ENCODE measurements at places on chromosomes 12 and 14.

GRCh38 chr12:5088586-5089264, 45.0 kb downstream of the KCNA5 start:
- no peak for DNase-seq

DNA sequence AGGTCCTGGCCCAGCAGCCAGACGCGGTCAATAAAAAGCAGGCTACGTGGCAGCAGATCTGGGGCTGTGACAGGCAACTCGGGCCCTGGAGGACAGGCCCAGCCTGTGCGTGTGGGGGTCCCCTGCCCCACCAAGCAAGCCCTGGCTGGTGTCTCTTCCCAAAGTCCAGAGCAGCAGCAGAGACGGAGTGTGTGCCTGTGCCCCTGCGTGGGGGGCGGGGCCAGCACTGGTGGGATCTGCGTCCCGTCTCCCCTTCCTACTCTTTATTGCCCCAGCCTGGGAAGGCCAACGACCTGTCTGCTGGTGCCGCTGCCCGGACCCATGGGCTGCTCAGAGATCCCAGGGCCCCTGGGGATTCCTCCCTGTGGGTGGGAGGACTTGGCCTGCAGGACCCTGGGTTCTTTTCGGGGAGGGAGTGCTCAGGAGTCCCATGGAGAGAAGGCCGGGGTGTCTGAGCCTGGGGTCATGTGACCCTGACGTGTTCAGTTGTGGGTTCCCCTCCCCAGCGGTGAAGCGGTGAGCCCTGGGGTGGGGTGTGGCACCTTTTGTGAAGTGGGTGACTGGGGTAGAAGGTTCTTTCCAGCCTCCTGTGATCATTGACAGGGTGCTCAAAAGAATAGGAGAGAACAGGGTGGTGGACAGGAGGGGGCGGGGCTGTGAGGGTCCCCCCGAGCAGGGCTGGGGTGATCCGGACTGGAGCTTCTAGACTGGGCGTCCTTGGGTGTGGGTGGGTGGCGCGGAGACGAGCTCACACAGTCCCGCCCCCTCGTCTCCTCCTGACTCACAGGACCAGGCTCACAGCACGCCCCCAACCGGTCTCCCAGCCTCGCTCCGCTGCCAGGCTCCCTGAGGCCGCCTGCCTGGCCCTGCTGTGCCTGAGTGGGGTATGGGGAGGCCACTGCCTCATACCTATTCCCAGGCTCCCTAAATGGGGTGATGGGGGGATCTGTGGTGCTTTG, 22.4 kb downstream of the ASPG start:
- DNase-seq, result no peak

GRCh38 chr12:67648521-67649260, at the start of gene DYRK2:
DYRK2 (plus strand) TSS chr12:67648745; CDS start chr12:67649134, 389 bp downstream.
- DNase-seq, result peak; percentile 55

- no peak for DNase-seq
Observed at GRCh38 chr12:112979041-112979680, 842 bp downstream of the OAS2 start.

DNA sequence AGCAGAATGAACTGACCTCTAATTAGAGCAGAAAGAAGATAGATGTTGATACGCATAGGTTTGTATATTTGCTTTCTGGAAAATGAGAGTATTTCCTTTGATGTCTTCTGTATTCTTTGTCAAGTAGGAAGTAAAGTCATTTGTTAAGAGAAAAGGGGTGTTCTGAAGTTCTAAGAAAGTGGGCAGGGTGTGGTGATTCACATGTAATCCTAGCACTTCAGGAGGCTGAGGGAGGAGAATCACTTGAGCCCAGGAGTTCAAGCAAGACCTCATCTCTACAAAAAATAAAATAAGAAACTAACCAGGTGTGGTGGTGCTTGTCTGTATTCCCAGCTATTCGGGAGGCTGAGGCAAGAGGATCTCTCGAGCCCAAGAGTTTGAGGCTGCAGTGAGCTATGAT, 2.8 kb downstream of the RHNO1 start:
- no peak for DNase-seq

GRCh38 chr14:106790189-106791036, 1264.0 kb downstream of the TMEM121 start:
- DNase-seq, result peak; percentile 95

- no peak for DNase-seq
Observed at GRCh38 chr14:83289896-83290295, 1756.2 kb upstream of the SEL1L start.

DNA sequence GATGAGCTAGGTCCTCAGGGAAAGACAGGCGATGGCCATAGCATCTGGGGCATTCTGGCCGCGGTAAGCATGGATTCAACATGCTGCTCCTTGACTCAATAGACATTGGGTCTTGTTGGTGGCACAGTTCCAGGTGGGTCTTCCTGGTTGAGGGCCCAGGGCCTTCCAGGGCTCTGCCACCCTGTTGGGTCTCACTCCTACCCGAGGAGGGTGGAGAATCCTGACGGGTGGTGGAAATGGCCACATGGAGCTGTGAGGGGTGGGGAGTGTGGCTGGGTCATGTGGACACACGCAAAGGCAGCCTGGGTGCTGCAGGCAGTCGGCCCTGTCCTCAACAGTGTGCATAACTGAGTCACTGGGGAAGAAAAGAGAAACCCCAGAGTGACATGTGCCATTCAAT, 148.1 kb downstream of the KIF26A start:
- DNase-seq, result no peak

- no peak for DNase-seq
Observed at GRCh38 chr12:122265886-122266229, 436 bp downstream of the VPS33A start.

GRCh38 chr12:21697904-21698630, 40.4 kb upstream of the LDHB start:
- no peak for DNase-seq

DNA sequence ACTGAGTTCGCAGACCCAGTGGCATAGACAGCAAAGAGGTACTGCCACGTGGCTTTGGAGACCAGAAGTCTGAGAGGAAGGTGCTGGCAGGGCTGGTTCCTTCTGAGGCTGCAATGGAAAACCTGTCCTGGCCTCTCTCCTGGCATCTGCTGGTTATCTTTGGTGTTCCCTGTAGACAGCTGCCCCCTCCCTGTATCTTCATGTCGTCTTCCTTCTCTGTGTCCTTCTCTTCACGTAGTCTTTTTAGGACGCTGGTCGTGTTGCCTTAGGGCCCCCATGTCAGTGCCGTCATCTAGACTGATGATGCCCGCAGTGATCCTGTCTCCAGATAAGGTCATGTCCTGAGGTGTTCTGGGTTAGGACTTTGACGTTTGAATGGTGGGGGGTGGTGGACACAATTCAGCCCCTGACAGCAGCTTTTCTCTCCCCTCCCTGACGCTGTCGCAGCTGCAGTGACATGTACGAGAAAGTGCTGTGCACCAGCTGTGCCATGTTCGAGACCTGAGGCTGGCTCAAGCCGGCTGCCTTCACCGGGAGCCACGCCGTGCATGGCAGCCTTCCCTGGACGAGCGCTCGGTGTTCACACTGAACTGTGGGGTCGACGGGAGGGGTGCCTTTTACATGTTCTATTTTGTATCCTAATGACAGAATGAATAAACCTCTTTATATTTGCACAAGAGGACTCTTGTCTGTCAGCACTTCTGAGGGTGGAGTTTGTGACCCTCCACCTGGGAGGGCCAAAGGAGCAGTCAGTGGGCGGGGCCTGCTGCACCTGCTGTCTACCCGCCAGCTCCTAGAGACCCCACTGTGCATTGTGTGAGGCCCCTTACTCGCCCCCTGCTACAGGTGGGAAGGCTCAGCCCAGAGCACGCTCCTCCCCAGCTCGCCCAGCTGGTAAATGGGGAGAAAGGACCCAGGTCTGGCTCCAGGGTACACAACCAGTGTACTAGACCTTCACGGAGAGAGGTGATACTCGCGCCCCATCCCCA, 6.3 kb downstream of the SIVA1 start:
- no peak for DNase-seq

- no peak for DNase-seq
Observed at GRCh38 chr12:22480016-22480415, 64.3 kb downstream of the C2CD5 start.

- DNase-seq, result no peak
Observed at GRCh38 chr12:46374310-46374709, 1.7 kb upstream of the SLC38A2 start.

GRCh38 chr12:108316176-108317086, 22.7 kb downstream of the CMKLR1 start:
- DNase-seq, result no peak

DNA sequence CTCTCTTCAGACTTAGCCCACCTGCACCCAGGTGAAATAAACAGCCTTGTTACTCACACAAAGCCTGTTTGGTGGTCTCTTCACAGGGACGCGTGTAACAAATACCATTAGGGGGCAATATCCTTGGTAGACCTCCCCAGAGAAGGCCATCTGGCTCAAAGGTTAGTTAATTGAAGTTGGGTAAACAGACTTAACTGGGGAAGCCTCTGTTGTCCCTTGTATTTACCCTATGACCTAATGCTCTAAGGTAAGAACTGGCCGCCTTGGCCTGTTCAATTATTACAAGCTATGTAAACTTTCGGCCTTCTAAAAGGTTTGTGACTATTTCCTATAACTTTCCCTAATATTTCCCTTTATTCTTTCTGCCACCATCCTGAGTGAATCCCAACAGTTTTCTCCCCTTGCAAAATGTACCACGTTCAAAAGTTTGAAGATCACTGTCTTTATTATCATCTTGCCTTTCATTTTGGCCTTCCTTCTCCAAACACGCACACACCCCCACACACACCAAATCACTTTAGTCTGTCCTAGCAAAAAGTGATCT, 15.3 kb upstream of the LYZ start:
- DNase-seq, result no peak

GRCh38 chr12:94535510-94535921, 75.8 kb upstream of the CEP83 start:
- DNase-seq, result peak; percentile 62

DNA sequence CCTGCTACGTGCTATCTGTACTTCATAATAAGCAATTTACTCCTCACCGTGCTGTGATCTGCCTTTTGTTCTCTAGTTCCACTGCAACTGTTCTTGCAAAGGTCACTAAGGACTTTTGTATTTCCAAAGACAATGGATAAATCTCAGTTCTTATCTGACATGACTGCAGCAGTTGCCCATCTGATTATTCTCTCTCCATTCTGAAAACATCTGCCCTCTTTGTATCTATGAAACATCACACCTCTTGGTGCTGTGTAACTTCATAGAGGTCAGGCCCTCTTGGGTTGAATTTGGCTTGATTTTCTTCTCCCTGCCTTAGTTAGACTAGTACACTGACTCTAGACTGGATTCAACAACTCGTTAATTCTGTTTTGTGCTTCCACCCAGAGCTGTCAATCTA, 319.6 kb downstream of the BTG1 start:
- no peak for DNase-seq
